T-cell (primary cell): ENCODE measurements at places on chromosomes 11 and 22. TPM values are rescaled to one million over a fixed set of nuclear protein-coding genes. Genes with fewer than 3 reads are reported as not detected.
A peak's percentile ranks its signal among the peaks of the same experiment; 100 is the strongest.

Gene MIAT
- 237 TPM for total RNA-seq

Gene NCF4
- 10.7 TPM for total RNA-seq

DNA sequence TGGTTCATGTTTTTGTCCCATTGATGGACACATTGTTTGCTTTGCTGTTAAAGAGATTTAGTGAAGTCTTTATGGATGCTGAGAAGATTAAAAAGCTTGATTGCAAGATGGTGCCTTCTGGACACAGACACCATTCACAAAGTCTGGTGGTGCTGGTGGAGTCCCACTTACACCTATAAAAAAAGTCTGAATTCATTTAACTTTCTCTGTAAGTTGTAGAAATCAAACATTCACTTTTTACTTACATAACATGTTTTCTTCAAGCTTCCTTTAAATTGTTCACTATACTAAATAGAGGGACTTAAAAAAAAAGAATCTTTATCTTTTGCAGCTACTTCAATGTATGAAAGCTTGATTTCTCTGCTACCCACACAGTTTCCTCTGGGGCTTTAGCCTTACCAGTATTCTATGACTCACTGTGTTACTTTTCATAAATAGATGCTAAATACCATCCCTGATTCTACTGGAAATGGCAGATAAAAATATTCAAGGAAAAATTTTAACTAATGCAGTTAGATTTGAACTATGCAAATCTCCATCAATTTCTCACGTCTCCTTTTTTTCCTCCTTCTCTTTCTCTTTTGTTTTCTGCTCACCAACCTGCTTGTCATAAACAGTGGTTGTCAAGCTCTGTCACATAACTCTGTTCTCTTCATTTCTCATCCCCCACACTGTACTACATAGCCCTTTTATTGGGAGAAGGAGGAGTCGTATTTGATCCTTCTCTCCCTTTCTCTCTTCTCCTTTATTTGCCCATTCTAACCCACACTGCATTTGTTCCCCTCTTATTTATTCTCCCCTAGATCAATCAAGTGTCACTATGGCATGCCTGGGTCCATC, 89.7 kb downstream of the FAM76B start:
- DNase-seq: peak; percentile 21

DNA sequence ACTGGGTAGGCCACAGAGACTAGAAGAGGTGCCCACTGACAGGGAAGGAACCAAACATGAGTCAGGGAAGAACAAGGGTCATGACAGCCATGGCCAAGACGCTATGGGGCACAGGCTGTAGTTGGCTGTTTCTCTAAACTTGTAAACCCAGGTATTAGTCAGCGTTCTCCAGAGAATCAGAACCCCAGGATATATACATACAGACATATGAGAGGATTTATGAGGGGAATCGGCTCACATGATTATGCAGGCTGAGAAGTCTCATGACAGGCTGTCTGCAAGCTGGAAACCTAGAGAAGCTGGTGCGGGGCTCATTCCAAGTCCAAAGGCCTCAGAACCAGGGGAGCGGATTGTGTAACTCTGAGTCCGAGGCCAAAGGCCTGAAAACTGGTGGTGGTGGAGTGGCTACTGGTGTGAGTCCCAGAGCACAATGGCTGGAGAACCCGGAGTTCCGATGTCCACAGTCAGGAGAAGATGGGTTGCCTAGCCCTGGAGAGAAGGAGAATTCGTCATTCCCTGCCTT, 29.7 kb upstream of the CD81 start:
- no peak for DNase-seq

GRCh38 chr11:96095884-96096303, 172.0 kb upstream of the MTMR2 start:
- no peak for DNase-seq
